ENCODE measurements at places on chromosomes 6 and 20. TPM values are rescaled to one million over a fixed set of nuclear protein-coding genes. Genes with fewer than 3 reads are reported as not detected.

DNA sequence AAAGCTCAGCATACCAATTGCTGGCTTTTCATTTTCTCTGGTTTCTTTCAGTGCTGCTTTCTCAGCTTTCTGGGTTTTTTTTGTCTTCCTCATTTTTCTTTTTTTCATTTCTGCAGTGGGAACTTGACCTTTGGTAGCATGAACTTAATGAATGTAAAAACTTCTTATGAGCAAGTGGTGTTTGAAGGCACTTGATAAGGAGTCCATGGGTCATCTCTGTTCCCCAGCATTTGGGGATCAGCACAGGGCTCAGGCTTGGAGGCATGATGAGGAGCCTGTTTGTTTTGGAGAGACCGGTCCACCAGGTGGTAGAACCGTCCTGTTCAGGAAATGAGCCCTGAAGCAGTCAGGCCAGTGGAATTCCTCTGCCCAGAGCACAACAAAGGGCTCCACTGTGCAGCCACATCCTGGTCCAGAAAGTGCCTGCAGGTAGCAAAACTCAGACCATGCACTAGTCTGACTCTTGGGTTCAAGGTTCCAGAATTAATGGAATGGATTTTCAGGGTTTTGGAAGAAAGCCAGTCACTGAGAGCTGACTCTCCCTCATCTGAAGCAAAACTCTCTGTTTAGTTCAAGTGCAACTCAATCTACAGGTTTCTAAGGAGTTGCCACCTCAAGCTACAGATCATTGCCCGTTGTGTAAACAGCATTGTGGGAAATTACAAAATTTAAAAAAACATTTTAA lies 52.3 kb upstream of the ADGRF1 start:
- no peaks in the 10 kb centered on the region for H3K36me3 ChIP-seq
- peaks cover 75% of the 10 kb centered on the region for H3K4me1 ChIP-seq
- H3K27me3 ChIP-seq, result no peaks in the 10 kb centered on the region
- H3K27ac ChIP-seq, result peak overlapping the region; percentile 62

GRCh38 chr6:44122801-44123200 lies 4.5 kb downstream of the MRPL14 start:
- H3K4me3 ChIP-seq, result no peak overlapping the region
- no peaks in the 10 kb centered on the region for H3K27me3 ChIP-seq

- no peak overlapping the region for H3K27ac ChIP-seq
- no peaks in the 10 kb centered on the region for H3K27me3 ChIP-seq
- no peak overlapping the region for H3K4me3 ChIP-seq
- no peaks in the 10 kb centered on the region for H3K36me3 ChIP-seq
Measured at GRCh38 chr6:109759098-109759955, 68.2 kb downstream of the FIG4 start.

GRCh38 chr6:115058414-115059211 lies 715.8 kb upstream of the HS3ST5 start:
- no peak overlapping the region for H3K4me3 ChIP-seq
- no peak overlapping the region for H3K27ac ChIP-seq
- H3K36me3 ChIP-seq, result no peaks in the 10 kb centered on the region

DNA sequence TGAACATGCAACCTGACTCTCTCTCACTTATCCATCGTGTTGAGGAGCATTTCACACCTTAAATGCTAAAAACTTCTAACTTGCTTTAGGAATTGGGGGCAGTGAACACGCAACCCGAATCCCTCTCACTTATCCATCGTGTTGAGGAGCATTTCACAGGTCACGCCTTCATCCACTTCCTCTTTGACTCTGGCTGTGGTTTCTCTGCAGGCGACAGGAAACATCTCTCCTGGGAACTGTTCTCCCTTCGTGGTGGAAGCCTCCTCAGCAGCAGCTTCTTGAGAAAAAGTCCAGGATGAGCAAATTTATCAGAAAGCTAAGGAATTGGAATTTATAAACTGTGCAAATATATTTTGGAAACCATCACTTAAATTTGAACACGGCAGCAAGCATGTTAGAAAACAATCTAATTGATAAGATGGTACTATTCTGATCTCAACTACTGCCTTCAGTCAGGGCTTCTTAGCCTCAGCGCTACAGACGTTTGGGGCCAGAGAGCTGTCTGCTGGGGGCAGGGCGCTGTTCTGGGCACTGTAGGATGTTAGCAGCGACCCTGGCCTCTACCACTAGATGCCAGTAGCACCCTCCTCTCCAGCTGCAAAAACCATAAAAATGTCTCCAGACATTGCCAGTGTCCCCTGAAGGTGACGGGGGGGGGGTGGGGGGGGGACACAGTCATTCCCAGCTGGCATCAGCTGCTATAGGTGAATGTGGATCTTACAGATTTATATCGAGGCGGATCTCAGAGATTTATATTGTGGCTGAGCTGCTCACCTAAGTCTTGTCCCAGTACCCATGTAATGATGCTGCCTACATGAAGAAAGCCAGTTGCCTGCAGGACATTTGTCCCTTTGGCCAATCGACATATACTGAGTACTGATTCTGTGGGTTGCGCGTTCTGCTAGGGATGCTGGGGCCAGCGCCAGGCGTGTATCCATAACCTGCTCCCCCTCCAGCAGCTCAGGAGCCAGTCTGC lies 26.2 kb downstream of the CTCFL start:
- DNase-seq, result no peak
- peaks cover 40% of the 10 kb centered on the region for H3K27me3 ChIP-seq
- H3K36me3 ChIP-seq, result no peaks in the 10 kb centered on the region
- no peak overlapping the region for H3K27ac ChIP-seq
- no peak overlapping the region for H3K4me3 ChIP-seq

ACTL10 gene
- not detected for total RNA-seq

FLRT3 gene
- total RNA-seq, result 0.44 TPM

SLC24A3 gene
- not detected for total RNA-seq

Measured in HepG2 (cell line).